Femur (tissue), 1 donor: ENCODE measurements at places on chromosomes 7 and 10.

- DNase-seq = no peak
Measured at GRCh38 chr7:2158331-2159175, 74.2 kb downstream of the MAD1L1 start.

- DNase-seq = peak; percentile 58
Measured at GRCh38 chr7:102431617-102432298, 1.6 kb upstream of the ORAI2 start.

GRCh38 chr7:134368851-134369544, 52.3 kb upstream of the SLC35B4 start:
- DNase-seq = no peak

GRCh38 chr10:31590023-31590800, 271.2 kb downstream of the ZEB1 start:
- no peak for DNase-seq

GRCh38 chr7:149003018-149003417, 25.3 kb downstream of the PDIA4 start:
- DNase-seq = no peak

GRCh38 chr7:7424151-7424873, 111.4 kb downstream of the COL28A1 start:
- peak; percentile 73 for DNase-seq
